ENCODE measurements at places on chromosomes 5 and 9. TPM values are rescaled to one million over a fixed set of nuclear protein-coding genes. Genes with fewer than 3 reads are reported as not detected.

DND1 gene
- 0.41 TPM for total RNA-seq

CARTPT gene
- total RNA-seq: not detected

SUSD3 gene
- 1.5 TPM for total RNA-seq

CDK9 gene
- total RNA-seq: 58.7 TPM

SFXN1 gene
- total RNA-seq: 36.2 TPM

PLAC8L1 gene
- total RNA-seq: not detected

SPAAR gene
- total RNA-seq: 5.6 TPM

IL31RA gene
- not detected for total RNA-seq

ADRA1B gene
- 3.6 TPM for total RNA-seq

TMEM250 gene
- 21.6 TPM for total RNA-seq

GRCh38 chr5:91162534-91163381 lies 220.4 kb downstream of the ARRDC3 start:
- DNase-seq: peak; percentile 57

GRCh38 chr5:80780024-80780423 lies 125.2 kb upstream of the DHFR start:
- no peak for DNase-seq

DNA sequence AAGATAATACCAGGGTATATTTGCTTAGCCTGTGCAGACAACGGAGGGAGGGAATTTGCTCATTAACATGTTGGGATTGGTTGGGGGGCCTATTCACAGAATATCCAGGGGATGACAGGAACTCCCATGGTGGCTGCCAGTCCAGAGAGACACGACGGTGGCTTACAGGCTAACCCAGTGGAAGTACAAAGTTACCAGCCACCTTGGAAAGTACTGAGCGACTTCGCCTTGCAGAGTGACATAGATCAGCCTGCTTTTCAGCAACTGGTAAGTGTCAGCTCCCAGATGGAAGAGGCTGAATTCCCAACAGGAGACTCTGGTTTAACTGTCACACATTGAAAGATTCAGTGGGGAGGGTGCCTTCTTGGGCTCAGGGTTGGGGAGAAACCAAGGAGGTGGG lies 7.9 kb downstream of the ISL1 start:
- DNase-seq: no peak

- no peak for DNase-seq
Measured at GRCh38 chr5:153460421-153460820, 30.0 kb upstream of the GRIA1 start.

- no peak for DNase-seq
Measured at GRCh38 chr9:37290366-37290939, 132.0 kb upstream of the GRHPR start.

GRCh38 chr9:16683326-16683725 lies 187.1 kb downstream of the BNC2 start:
- no peak for DNase-seq

- DNase-seq: no peak
Measured at GRCh38 chr9:23682891-23683431, 143.1 kb downstream of the ELAVL2 start.

GRCh38 chr5:59107692-59108091 lies 524.8 kb downstream of the RAB3C start:
- DNase-seq: no peak

DNA sequence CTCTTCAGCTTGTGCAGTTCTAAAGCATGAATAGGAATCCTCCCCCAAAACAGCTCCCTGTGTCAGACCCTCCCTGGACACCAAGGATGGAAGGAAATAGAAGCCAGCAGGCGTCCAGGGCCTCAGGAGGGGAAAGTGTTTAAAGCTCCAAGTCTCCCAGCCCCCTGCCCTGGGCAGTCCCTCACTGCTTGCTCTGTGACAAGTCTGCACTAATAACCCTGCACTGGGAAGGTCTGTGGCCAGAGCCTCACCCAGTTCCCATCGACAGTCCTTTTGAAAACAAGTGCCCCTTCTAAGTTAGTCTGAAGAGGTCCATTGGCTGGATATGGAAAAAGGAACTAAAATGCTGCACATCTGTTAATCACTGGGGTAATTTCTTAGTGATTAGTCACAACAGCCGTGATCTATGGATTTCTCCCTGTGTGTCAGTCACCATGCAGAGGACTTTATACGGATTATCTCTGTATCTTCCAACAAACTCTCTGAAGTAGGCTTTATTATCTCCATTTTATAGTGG lies 195.3 kb downstream of the FBXL7 start:
- DNase-seq: no peak

DNA sequence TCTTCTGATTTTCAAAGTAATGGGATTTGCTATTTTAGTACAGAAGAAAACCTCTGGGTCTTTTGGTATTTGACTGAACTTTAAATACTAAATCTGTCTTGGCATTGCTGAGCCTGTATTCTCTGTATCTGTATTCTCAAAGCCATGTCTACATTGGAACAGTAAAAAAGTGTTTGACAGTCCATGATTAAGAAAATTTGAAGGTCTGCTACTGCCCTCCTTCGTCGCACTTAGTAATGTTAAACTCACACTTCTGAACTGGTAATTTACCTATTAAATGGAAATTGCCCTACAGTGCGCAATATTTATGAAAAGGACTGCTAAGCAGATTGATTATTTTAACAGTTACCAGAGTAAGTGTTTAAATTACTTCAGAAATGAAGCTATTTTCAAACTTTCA lies 165.7 kb upstream of the SMC2 start:
- no peak for DNase-seq

- DNase-seq: no peak
Measured at GRCh38 chr5:177036921-177037320, 14.4 kb downstream of the ZNF346 start.

DNA sequence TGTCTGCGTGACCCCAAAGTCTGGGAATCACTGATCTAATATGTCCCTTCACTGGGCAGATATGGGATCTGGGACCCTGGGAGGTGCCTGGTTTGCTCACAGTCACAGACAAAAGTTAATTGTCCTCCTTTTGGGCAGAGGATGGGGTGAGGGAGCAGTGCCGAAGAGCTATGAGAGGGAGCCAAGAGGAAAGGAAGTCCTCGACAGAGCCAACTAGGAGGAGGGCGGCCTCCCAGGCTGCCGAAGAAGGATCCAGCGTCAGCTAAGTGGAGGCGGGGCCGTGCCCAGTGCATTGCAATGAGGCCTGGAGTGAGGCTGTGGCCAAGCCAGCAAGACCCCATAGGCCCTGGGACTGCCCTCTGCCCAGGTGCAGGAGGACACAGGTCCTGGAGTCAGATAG lies 11.4 kb downstream of the AIF1L start:
- peak; percentile 65 for DNase-seq

DNA sequence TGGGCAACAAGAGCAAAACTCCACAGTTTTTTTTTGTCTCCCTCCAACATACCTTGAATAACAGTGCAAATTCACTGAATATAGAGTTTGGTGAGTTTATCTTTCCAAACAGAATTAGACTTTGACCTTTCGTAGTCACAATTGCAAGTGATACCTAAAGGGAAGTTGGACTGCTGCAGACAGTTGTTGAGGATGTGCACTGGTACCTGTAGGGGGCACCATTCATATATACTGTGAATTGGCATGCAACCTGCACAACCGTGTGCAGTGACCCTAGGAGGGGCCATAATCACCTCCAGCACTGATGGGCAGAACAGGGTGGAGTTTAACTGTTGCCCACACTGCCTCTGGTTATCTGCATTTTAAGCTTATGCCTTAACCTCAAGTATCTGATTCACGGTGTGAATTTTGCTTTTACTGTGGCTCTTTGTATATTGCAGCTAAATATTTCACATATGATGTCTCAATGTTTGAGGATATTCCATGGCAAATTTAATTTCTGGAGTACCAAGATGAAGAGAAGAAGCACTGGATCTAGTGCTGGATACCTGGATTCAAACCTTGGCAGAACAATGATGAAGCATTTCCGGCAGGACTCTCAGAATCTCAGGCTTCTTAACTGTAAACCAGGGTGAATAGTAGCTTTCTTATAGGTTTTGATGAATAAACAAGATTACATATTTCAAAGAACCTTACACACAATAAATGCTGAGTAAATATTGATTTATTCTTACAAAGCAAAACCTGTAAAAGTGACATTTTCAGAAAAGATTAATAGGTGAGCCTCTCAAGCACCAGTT lies 144.3 kb downstream of the ACTBL2 start:
- no peak for DNase-seq

- no peak for DNase-seq
Measured at GRCh38 chr5:123756318-123756665, 244.3 kb downstream of the CSNK1G3 start.

GRCh38 chr9:121368745-121369144 lies 1.3 kb downstream of the STOM start:
- no peak for DNase-seq

DNA sequence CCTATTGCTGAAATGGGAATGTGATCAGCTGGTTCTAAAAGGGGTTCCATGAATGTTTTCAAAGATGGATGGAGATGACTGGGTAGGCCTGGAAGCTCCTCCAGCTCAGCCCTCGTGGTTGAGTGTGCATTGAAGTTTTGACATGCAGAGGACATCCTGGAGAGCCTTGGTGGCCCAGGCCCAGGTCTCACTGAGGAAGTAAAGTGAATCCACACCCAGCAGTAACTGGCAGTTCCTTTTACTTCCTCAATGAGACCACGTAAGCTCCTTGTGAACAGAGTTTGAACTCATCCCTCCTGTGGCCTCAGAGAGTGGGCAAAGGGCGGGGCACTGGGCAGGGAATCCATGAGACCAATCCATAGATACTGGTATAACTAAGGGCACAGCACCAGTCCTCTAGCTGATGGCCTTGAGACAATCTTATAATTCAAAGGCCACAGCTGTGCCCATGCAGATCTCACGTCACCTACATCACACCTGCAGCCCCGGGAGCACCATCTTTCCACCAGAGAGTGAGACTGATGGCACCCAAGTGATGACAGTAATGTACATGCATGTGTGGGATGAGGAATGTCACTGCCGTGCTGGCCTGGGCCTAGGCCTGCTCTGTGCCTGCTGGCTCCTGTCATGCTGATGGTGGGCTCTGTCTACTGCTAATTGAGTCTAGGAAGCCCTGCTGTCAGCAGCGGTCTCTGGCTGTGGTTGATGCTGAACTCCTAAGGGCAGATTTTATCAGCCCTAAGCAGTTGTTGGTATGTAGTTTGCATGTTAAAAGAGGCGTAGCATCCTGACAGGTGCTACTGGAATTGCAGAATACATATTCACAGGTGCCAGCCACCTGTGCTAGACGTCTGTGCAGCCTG lies 257.8 kb downstream of the FSTL4 start:
- DNase-seq: no peak

- DNase-seq: no peak
Measured at GRCh38 chr5:96610747-96611146, 51.4 kb upstream of the CAST start.

DNA sequence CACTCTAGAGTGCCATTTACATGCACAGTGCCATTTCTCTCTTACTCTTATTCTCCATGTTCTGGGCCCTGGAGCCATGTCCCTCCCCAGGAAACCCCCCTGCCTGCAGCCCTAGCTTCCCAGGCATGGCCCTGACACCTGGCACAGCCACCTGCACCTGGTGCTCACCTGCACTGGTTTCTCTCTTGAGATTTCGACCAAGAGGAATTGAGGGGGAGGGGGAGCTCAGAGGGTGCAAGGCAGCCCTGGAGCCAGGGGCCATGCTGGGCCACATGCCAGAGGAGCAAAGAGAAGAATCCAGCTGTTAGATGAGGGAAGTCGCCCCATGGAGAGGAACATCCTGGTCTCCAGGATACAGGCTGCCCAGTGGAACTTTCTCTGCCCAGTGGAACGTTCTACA lies 65.0 kb upstream of the RAPGEF1 start:
- DNase-seq: no peak

- DNase-seq: no peak
Measured at GRCh38 chr9:71515626-71516025, 252.7 kb downstream of the CEMIP2 start.

DNA sequence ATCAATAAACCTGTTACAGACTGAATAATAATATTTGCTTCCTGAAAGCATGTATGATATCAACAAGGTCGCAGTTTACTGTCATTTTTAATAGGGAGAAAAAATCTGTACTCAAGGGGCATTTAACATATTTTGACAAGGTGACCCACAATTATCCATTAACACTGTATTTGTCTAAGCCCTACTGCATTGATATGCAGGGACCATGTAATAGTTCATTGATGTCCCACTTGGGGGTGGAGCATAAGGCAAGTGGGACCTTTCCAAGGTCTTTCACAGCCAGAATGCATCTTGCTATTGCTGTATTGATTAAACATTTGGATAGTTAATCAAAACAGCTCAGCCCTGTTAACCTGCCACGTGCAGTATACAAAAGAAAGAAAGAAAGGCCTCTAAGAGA lies 502.0 kb downstream of the NR2F1-AS1 start:
- DNase-seq: no peak

GRCh38 chr5:14229181-14229580 lies 86.0 kb downstream of the TRIO start:
- no peak for DNase-seq

DNA sequence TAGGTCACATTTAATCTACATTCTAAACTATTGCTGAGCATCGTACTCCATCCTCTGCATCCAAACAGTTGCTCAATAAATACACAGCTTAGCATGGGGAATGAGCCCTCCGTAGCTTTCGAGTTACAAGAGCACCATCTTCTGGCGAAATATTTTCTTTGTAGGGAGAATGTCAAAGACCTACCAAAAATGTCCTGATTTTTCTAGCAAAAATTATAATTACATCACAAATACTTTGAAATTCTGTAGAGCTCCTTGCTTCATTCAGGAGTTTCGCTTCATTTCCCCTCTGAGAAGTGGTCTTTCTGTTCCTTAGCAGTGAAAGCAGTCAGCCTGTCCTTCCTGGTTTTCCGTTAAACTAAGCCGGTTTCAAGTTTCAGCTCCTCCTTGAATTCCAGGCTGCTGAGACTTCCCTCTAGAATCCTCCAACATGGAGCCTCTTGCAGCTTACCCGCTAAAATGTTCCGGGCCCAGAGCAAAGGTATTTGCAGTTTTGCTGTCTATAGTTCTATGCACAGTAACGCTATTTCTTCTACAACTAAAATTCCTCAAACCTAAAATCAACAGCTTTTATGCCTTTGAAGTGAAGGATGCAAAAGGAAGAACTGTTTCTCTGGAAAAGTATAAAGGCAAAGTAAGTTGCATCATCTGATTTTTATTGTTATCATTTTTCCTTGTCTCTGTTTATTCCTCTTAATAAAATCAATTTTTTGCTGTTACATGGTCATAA lies at the start of gene GPX8:
GPX8 (plus strand) TSS at position 409 of the 730 bp plus-strand sequence; CDS start at position 431, 22 bp downstream.
- DNase-seq: no peak

DNA sequence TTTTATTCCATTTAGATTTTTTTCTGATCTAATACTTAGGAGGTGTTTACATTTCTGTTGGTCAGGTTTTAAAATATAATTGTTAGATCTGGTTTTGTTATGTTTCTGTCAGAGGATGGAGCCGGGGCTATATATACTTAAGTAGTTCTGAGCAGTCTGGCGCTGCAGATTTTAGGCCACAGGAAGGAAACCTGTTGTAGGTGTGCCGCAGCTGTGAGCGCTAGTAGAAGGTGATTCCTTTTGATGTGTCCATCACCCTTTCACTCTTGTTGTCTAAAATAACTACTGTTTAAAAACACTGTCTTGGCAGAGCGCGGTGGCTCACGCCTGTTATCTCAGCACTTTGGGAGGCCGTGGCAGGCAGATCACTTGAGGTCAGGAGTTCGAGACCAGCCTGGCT lies 17.0 kb downstream of the ZBTB34 start:
- DNase-seq: no peak

GRCh38 chr5:144404672-144405071 lies 234.0 kb downstream of the KCTD16 start:
- no peak for DNase-seq

All from right cardiac atrium (tissue), 5 donors.